ENCODE measurements at places on chromosomes 7 and 10.

DNA sequence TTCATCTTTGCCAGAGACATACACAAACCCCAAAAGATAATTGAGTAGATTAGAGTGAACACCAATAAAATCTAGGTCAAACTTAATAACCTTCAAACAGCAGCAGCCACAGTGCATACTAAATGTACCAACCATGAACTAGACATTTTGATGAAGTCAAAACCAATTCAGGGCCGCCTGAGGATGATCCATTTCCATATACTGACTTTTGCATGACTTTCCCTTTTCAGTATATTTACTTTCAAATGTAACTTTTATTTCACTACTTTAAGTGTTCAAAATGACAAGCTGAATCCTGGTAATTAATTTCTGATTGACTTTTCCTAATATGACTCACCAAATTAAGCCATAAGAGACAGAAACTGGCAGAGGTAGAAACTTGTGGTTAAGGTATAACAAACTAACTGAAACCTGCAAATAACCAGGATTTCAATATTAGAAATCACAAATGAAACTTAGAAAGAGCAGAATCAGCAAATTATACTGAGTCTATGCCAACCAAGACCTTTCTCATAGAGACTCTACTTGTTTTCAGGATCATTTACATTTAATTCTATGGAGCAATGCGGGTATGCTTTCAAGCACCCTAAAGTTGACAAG is 171.9 kb upstream of the LRRN3 start:
- DNase-seq = no peak

- peak; percentile 57 for DNase-seq
Measured at GRCh38 chr7:108299251-108299973, 156.8 kb downstream of the NRCAM start.

DNA sequence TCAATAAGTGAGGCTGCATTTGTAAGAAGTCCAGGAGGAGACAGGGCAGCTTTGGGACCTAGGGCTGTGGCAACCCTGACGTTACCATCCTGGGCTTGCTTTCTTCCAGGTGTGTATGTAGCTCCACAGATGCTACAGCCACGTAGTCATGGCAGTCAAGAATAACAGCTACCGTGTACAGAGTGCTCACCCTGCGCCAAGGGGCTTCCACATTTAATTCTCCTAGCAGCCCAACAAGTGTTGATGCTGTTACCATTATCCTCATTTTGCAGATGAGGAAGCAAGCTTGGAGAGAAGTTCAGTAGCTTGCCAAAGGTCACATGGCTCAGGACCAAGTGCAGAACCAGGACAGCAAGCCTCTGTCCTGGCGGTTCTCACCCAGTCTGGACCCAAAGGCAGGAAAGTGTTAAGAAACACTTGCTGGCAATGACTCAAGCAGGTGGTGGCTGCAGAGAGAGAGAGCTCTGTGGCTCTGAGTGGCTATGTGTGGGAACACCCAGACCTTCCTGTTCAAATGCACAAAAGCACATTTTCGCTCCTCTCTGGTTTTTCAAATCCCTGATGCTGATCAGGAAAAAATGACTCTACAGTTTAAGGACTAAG is 89.8 kb downstream of the CREM start:
- no peak for DNase-seq

- no peak for DNase-seq
Measured at GRCh38 chr10:50286517-50286916, 35.2 kb upstream of the ASAH2 start.

- DNase-seq = no peak
Measured at GRCh38 chr10:123943307-123943706, 51.7 kb upstream of the CPXM2 start.

- DNase-seq = no peak
Measured at GRCh38 chr10:130658687-130659290, 522.6 kb downstream of the GLRX3 start.

DNA sequence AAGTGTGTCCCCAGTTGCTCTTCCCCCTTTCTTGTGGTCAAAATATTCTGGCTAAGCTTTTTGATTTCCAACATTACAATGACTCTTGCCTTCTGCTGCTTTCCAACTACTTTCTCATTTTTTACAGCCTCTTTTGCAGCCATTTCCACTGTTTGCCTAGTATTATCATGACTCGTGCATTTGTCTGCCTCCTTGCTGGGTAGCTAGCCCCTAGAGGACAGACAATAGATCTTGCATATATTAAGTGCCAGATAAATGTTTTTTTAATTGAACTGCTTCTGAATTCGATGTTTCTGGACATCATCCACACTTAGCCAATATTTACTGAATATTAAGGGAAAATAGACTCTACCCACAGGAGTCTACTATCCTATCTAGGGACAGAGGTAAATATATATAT is 124.5 kb downstream of the POU6F2 start:
- no peak for DNase-seq

DNA sequence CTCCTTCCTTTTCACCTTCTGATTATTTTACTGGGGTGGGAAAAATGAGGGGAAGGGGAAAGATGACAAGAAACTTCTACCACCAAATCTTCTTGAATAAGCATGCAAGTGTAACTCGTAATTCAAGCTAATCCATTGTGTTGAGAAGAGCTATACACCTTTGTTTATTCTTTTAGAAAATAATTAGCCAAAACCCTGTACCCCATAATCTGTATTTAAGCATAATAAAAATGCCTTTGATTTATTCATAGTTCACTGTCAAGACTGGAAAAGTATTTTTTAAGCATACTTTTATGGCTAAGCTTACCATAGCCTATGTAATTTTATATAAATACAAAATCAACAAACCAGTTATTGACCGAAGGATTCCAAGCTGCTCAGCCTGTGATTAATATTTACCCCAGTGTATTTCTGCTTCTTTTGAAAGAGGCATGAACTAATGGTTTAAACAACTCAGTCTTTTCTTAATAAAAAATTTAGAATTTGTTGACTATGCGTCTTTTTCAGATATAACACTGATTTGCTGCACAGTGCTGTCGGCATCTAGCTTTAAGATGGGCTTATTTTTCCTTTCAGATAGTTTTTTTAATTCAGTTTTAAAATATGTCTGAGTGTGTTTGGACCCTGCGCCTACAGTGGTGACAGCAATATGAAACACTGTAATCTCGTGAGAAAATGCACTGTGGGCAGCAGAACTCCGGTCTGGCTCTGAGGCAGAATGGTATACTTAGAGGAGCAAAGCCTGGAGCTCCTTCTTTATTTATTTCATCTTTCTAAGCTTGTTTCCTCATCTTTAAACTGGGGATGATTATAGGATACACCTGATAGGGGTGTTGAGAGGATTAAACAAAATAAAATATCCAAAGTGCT is 238.8 kb upstream of the LRGUK start:
- no peak for DNase-seq

DNA sequence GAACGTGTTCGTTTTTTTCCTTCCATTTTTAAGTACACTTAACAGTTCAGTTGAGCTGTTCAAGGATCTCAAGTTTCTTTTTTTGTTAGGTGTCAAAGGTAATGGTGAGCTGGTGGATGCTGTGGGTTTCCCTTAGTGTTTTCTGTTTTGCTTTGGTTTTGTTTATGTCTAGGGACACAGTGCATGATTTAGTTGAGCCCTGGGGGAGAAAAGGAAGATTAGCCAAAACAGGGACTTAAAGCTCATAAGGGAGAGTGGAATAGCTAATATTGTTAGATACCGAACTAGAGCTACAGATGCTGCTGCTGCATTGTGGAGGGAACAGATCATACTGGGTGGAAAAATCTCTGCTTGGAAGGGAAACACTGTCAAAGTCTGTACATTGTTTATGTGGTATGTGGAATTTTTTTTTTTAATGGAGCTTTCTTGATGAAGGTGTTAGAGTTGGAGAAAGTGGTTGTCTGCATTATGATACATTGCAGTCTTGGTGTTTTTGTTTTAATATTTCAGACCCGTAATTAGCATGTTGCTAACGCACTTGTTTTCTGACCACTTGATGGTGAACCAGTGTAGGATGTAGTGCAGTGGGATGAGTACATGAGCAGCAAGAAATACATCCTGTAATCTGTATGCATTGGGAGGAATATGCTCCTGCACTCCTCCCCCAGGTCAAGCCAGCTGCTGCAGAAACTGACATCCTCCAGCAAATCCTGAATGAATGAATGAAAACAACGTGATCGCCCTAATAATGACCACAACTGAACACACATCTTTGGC is 2.1 kb downstream of the GLCCI1 start:
- DNase-seq = peak; percentile 39

- DNase-seq = no peak
Measured at GRCh38 chr7:135238112-135238744, 4.6 kb downstream of the STRA8 start.

GRCh38 chr10:76357726-76358415 is 926.4 kb downstream of the LRMDA start:
- no peak for DNase-seq

DNA sequence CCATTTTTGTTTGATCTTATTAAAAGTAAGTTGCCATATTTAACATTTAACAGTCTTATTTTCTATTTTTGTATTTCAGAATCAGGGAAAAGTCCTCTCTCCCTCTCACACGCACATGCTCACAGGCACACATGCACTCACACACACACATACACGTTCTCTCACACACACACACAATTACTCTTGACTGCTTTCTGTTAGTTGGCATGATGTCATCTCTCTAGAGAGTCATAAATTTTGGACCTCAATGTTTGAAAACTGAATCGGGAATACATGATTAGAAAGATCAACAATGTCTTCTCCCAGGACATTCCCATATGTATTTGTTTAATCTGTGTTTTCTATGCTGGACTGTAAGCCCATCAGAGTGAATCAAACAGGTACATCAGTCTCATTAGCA is 165.7 kb upstream of the AHR start:
- no peak for DNase-seq

- DNase-seq = no peak
Measured at GRCh38 chr7:115672024-115672423, 358.5 kb downstream of the TFEC start.

DNA sequence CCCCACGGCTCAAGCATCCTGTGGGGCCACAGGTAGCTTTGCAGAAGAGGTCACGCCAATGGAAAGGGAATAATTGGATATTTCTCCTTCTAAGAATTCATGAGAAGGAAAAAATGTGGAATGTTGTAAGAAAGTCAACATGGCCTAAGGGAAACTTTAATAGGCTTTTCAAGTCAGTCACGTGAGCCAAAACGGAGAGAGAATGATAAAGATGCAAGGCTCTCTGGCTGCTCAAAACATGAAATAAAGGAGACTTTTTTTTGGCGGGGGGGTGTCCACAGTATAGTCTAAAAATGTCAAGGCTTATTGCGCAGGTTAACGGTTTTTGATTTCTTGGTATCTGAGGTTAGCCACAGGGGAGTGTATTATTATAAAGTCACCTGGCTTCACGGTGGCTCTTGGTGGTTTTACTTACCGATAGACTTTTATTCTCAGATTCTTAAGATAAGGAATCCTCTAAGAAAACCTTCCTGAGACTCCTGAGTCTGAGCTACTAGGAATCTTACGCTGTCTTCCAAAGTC is 148.1 kb downstream of the ARHGAP21 start:
- no peak for DNase-seq

DNA sequence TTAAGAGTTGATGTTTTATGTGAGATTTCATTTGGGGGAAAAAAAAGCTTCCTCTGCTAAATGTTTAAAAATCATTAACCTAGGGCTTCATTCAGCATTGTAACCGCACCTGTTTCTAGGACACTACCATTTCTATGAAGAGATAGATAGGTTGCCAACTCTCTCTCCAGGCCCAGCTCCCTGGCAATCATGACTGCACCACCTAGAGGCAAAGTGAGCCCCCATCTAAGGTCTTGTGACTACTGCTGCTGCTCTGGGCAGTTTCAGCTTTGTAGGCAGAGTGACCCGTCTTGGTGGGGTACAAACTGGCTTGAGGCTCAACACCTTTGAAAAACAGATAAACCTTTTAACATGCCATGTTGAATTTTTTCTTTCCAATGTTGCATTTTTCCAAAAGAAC is 27.3 kb upstream of the MRC1 start:
- no peak for DNase-seq

DNA sequence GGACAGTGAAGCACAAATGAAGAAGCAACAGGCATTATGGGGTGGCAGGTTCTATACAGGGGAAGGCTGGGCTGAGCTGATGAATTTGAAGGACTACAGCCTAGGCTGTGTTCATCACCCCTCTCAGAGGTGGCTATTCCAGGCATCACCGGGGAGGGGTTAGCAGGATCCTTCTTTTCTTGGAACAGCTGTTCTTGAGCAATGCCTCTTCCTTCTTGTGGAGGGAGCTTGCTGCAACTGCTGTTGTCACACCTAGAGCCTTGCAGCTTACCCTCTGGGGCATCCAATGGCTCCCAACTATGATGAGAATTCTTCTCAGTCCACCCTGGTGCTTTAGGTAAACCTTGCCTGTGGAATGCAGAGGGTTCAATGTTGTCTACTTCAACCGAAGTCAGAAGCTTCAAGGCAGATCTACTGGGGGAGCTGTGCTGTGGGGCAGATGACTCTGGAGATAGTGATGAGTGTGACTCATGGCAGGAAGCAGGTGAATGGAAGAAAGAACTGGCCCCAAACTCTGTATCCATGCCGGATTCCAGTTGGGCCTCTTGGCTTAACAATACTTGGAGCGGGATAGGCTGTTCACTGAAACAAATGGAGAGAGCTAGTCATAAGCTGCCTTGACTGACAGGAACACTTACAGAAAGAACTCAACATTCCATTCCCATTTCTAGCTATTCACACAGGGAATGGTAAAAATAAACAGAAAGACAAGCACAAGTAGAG is 21.5 kb upstream of the PPP3CB start:
- DNase-seq = no peak

DNA sequence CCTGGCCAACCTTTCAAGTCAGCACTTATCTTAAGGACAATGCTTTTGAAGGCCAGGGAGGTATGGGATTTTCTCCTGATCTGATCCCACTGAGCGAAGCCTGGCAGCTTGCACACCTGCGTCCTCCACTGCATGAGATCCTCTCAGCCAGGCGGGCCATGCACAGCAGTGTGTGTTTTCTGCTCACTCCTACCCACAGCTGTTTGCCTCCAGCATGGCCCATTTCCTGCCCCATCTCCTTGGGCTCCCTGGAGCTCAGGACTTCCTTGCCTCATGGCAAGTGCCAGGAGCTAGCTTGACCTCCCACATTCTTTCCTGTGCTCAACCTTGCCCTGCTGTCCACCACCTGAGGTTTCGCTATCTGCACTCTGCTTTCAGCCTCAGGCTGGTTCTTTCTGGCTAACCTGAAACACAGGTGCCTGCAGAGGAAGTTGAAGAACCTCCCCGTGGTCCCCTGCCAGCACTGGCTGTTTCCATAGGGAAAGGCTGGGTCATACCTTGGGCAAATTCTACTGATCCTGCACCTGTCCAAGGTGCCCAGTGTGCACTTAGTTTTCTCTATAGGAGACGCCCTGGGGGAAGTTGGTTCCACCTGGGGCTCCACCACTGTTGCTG is 43.9 kb upstream of the EEPD1 start:
- DNase-seq = no peak

DNA sequence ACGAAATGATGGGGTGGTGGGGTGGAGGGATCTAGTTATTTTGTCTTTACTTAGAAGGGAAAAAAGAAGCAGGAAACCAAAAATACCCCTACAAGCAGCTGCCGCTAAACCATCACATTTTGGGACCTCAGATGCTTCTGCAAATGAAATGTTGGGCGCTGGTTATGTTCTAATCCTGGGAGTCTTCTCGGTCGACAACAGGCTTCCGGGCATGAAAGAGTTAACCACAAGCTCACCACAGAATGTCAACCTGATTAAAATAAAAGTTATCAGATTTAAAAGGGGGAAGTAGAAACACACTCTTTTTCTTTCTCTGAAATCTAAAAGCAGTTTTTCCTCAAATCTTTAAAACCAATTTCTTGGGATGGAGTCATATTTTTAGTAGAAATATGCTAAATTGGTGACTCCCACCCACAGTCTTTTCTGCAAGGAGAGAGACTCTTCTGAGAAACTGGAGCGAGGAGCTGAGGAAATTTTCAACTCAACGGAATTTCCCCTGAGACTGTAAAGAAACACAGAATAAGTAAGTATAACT is 16.8 kb downstream of the IL2RA start:
- no peak for DNase-seq
